Suppressor macrophage (primary cell): ENCODE measurements at places on chromosomes 1 and 21.

DNA sequence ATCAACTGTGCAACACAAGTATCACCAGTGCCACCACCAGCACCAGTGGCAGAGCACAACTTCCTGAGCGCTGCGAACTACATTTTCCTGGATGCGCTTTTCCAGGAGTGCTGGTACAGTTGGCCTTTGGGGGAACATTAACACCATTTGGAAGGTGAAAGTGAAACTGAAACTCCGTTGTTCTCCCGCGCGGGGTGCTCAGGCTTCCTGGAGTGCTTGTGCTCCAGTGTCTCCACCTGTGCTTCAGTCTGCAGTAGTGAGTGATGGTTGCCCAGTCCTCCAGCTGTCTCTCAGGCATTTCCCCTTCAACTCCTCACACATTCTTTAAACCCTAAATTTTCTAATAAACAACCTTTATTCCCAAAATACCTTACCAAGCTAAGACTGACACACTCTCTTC is 187.8 kb downstream of the LRRIQ3 start:
- no peak for DNase-seq

DNA sequence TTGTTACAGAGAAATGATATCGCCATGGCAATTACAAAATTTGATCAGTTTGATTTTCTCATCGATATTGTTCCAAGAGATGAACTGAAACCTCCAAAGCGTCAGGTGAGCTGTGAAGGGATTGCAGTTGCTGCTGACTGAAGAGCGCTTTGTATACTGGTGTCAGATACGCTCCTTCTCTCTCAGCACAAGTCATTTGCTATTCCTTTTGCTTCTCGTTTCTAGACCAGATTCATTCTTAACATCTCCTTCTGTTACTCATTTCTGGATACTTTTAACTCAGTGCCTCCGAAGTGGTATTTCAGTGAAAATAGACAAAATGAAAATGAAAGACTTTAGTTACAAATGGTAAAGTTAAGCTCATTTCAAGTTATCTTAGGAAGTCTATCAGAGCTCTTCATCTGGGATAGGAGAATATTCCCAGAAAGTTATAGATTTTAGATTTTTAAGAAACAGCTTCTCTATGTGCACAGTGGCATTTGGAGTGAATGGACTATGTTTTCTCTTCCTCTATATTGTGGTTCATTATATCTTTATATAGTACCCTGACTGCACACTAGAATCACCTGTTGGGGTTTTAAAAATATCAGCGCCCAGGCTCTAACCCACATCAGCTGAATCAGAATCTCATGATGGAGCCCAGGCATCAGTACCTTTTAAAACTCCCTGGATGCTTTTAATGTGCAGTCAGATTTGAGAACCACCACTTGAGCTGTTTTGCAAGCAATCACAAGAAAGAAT is 30.3 kb upstream of the KCNQ4 start:
- no peak for DNase-seq

GRCh38 chr1:44723064-44723463 is 7.9 kb downstream of the RNU5D-1 start:
- DNase-seq: no peak

- no peak for DNase-seq
Observed at GRCh38 chr1:24484199-24484598, 18.4 kb upstream of the RCAN3 start.

DNA sequence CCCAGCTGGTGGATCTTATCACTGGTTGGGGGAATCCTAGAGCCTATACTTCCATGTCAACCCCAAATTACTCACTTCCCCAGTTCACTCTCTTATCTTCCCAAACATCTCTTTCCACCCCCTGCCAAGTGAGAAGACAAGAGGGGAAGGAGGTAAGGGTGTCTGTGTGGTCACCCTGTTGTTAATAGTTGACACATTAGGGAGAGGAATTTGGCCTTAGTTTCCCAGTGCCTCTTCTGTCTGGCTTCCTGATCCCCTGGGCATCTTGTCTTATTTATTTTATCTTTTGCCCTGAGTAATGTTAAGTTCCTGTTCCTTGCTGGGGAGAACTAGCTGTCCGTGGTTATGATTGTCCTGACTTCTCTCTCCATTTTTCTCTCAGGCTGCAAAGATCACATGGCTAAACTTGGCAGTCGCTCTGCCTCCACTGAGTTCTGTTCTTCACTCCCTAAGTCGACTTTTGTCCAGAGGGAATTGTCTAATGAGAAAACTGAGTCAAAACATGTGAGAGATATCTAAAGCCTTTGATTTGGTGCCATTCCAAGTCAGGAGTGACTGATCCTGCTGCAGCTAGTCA is 157.1 kb upstream of the SYT6 start:
- DNase-seq: no peak

GRCh38 chr1:17924578-17924977 is 169.4 kb downstream of the ACTL8 start:
- DNase-seq: no peak

DNA sequence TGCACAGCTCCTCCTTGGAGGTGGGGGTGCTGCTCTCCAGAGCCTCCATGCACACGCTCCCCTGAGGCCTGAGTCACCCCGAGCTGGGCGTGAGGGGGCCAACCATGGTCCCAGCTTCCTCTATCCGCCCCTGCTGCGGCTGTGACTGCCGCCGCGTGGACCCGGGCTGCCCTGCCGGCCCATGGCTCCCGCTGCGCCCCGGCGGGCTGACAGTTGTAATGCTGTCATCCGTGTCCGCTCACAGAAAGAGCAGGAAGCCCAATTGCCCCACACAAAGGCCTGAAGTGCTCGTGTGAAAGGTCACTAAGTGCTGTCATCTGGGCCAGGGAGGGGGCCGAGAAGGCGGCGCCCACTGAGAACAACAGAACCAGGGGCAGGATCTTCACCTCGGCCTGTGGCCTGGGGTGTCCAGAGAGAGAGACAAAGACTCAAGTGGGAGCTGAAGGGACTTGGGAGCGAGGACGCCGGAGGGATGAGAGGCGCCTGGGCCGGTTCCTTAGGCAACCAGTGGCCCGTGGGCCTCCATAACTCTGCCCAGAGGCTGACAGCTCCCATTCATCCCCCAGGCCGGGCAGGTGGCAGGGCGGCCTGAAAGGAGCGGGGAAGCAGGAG is 31.5 kb downstream of the OLIG1 start:
- peak; percentile 94 for DNase-seq

DNA sequence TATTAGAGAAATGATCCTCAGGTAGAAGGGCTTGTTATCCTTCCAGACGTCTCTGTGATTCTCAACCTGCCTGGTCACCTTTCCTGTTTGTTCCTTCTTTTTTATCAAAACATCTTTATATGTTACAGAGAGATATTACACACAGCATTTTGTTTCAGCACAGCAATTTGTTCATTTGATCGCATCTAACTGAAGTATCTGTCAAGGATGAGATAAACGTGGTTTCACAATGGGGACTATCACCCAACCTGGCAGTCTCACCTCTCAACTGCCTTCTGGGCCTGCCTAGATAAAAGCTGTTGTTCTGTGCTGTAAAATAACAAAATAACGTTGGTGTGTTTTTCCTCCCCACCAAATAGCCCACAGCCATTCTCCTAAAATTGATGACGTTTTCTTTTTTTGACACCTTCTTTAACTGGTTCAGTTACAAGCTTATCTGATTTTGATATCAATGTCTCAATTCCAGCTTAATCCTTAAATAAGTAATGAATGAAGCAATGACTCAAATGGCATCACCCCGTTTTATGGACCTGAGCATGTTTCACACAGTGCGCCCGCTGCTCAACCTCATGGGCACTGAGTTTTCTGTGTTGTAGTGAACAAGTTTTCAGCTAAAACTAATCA is 367.9 kb upstream of the RUNX1 start:
- no peak for DNase-seq

- DNase-seq: no peak
Observed at GRCh38 chr1:107344268-107344760, 203.5 kb downstream of the NTNG1 start.

DNA sequence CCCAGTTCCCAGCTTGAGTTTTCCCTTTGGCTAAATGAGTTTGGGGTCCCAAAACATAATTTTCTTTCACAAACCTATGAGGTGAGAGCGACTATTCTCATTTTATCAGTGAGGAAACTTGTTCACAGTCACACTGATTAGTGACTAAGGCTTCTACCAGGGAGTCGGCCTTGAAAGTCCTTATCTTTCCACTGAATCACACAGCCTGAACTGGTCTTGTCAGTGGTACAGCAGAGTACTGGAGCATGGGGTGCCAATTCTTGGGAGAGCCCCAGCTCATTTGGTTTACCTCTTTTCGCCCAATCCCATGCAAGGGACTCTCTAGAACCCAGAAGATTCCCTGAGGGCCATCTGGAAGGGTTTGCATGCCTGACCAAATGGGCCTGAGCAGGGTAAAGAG is 16.9 kb downstream of the HSD3B2 start:
- no peak for DNase-seq
